ENCODE measurements at places on chromosomes 5 and 9. TPM values are rescaled to one million over a fixed set of nuclear protein-coding genes. Genes with fewer than 3 reads are reported as not detected.
A peak's percentile ranks its signal among the peaks of the same experiment; 100 is the strongest.

DNA sequence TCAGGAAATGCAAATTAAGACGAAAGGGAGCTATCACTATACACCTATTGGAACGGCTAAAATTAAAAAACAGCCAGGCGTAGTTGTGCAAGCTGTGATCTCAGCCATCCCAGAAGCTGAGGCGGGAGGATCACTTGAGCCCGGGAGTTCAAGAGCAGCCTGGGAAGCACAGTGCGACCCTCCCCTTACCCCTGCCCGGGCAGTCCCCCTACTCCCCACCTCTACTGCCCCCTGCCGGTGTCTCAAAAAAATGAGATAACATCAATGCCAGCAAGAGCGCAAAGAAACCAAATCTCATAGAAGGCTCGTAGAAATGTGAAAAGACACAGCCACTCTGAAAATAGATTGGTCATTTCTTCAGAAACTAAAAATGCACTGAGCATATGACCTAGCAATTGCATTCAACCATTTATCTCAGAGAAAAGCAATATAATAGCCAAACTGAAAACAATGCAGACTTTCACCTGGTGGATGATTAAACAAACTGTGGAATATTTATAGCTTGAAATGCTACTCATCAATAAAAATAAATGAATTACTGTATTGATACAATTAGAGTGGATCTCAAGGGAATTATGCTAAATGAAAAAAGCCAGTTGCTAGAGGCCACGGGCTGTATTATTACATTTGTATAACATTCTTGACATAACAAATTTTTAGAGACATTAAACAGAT is 20.6 kb downstream of the OR2V2 start:
- H3K27me3 ChIP-seq: peaks cover 59% of the 10 kb centered on the region
- H3K36me3 ChIP-seq: no peaks in the 10 kb centered on the region
- H3K4me1 ChIP-seq: peaks cover 28% of the 10 kb centered on the region
- peak overlapping the region; percentile 84 for H3K4me3 ChIP-seq
- no peak overlapping the region for H3K27ac ChIP-seq

- peaks cover 8% of the 10 kb centered on the region for H3K4me1 ChIP-seq
- H3K36me3 ChIP-seq: no peaks in the 10 kb centered on the region
- no peak overlapping the region for H3K27ac ChIP-seq
- H3K27me3 ChIP-seq: no peaks in the 10 kb centered on the region
Measured at GRCh38 chr9:87324613-87325194, 173.0 kb upstream of the DAPK1 start.

DNA sequence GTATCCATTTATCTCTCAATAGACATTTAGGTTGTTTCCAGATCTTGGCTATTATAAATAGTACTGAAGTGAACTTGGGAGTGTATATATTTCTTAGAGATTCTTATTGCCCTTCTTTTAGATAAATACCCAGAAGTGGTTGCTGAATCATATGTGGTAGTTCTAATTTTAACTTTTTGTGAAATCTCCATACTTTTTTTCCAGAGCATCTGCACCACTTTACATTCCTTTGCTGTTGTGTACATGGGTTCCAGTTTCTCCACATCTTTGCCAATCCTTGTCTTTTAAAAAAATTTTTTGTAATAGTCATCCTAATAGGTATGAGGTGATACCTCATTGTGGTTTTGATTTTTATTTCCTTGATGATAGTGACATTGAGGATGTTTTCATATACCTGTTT is 303.7 kb downstream of the CCDC171 start:
- no peaks in the 10 kb centered on the region for H3K36me3 ChIP-seq
- no peak overlapping the region for H3K27ac ChIP-seq
- no peak for DNase-seq
- H3K4me3 ChIP-seq: no peak overlapping the region

DNA sequence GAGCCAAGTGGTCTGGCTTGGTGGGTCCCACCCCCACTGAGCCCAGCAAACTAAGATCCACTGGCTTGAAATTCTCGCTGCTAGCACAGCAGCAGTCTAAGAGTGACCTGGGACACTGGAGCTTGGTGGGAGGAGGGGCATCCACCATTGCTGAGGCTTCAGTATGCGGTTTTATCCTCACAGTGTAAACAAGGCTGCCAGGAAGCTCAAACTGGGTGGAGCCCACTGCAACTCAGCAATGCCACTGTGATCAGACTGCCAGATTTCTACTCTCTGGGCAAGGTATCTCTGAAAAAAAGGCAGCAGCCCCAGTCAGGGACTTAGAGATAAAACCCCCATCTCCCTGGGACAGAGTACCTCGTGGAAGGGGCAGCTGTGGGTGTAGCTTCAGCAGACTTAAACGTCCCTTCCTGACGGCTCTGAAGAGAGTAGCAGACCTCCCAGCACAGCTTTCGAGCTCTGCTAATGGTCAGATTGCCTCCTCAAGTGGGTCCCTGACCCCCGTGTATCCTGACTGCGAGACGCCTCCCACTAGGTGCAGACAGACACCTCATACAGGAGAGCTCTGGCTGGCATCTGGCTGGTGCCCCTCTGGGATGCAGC is 18.2 kb upstream of the STK32A start:
- no peak overlapping the region for H3K4me3 ChIP-seq
- DNase-seq: peak; percentile 22
- no peaks in the 10 kb centered on the region for H3K27me3 ChIP-seq
- no peaks in the 10 kb centered on the region for H3K36me3 ChIP-seq
- peaks cover 14% of the 10 kb centered on the region for H3K4me1 ChIP-seq

DNA sequence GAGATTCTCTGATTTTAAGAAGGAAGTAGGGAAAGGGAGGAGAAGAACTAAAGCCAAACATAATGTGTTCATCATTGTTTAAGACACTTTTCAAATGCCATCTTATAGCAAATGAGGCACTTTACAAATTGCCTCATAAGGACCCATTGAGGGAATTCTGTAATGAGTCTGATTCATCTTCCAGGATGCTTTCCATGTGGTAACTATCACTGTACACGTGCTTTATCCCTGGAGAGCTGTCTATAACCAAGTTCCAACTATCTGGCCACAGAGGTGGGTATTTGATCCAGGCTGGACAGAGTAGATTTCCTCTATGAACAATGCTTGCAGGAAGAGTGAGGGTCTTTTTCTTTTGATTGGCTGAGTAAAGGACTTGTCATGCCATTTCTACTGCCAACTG is 183.5 kb upstream of the NFIB start:
- H3K4me1 ChIP-seq: peaks cover 14% of the 10 kb centered on the region
- no peak overlapping the region for H3K27ac ChIP-seq
- DNase-seq: no peak
- H3K27me3 ChIP-seq: no peaks in the 10 kb centered on the region
- no peaks in the 10 kb centered on the region for H3K36me3 ChIP-seq
- no peak overlapping the region for H3K4me3 ChIP-seq

GRCh38 chr9:8719833-8720486 is 920.4 kb upstream of the DMAC1 start:
- no peaks in the 10 kb centered on the region for H3K36me3 ChIP-seq
- peaks cover 44% of the 10 kb centered on the region for H3K4me1 ChIP-seq
- H3K27ac ChIP-seq: no peak overlapping the region
- H3K27me3 ChIP-seq: no peaks in the 10 kb centered on the region

Gene LRRC19
- not detected for total RNA-seq

Gene TDRD7
- total RNA-seq: 2.8 TPM

DNA sequence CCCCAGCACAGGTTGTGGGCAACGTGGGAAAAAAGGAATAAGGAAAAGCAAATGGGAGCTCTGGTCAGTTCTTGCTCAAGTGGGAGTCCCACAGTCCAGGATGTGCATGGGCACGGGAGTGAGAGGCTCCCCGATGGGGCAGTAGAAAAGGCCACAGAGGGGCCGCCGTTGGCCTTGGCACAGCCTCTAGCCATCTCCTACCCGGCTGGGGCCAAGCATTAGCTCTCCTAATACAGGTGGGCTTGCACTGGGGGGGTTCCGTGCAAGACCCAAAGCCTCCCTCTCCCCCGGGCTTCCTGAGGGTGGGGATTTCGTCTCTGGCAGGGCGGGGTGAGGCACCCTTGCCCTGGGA is 212.2 kb upstream of the MVB12B start:
- H3K27ac ChIP-seq: no peak overlapping the region
- peaks cover 4% of the 10 kb centered on the region for H3K27me3 ChIP-seq
- DNase-seq: no peak
- H3K4me3 ChIP-seq: no peak overlapping the region
- H3K4me1 ChIP-seq: no peaks in the 10 kb centered on the region

DNA sequence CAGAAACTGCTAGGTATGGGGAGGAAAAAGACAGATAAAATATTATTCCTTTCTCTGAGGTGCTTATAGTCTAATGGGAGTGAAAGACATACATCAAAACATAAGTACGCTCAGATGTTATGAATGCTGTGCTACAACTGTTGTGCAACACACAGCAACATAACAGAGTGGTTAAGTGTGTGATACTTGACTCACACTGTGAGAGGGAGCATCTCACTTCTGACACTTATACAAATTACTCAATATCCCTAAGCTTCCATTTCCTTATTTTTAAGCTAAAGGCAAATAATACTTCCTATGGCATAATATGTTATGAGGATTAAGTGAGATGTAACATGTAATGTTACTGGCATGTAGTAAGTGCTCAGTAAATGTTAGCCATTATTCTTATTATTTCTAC is 110.6 kb upstream of the FER start:
- H3K4me3 ChIP-seq: no peak overlapping the region
- peak overlapping the region; percentile 97 for H3K27ac ChIP-seq
- no peaks in the 10 kb centered on the region for H3K36me3 ChIP-seq
- no peaks in the 10 kb centered on the region for H3K27me3 ChIP-seq
- peaks cover 37% of the 10 kb centered on the region for H3K4me1 ChIP-seq
- DNase-seq: no peak

- H3K4me3 ChIP-seq: no peak overlapping the region
- H3K36me3 ChIP-seq: no peaks in the 10 kb centered on the region
- no peak for DNase-seq
- no peak overlapping the region for H3K27ac ChIP-seq
Measured at GRCh38 chr5:60802986-60803385, 41.1 kb downstream of the ELOVL7 start.

DNA sequence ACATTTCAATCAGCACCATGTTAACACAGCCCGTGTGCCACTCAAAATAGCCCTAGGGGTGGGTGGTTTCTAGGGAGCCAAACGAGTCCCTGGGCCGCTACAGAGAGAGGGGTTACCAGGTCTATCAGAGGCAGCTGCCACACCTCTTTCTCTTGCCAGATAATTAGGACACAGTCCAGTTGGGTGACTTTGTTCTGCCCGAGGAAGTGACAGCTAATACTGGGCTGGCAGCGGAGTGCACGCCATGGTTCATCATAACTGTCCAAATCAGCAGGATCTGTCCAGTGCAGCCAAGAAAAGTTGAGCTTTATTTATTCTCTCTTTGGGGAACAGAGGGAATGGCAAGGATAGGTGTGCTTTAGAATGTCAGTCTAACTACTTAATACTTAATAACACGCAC is 583.8 kb downstream of the BRINP1 start:
- H3K27ac ChIP-seq: no peak overlapping the region
- H3K36me3 ChIP-seq: no peaks in the 10 kb centered on the region
- H3K4me3 ChIP-seq: no peak overlapping the region
- no peaks in the 10 kb centered on the region for H3K4me1 ChIP-seq

DNA sequence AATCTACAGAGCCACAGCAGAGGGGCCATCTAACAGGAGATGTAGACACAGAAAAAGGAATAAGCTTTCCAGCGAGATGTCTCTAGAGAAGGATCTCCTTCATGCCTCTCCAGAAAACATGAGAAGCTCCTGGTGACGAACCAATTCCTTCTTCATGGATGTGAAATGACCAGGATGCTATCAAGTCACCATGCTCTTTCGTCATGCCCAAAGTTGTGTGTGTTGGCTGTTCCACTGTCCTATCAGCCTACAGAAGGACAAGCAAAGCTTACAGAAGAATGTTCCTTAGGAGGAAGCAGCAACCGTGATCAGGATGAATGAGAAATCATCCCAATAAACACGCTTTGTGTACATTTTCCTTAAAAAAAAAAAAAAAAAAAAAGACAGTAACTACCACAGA is 54.4 kb downstream of the ALDH7A1 start:
- H3K36me3 ChIP-seq: peaks cover 3% of the 10 kb centered on the region
- H3K4me1 ChIP-seq: peaks cover 7% of the 10 kb centered on the region
- H3K4me3 ChIP-seq: no peak overlapping the region
- no peaks in the 10 kb centered on the region for H3K27me3 ChIP-seq
- H3K27ac ChIP-seq: no peak overlapping the region

- peaks cover 6% of the 10 kb centered on the region for H3K27me3 ChIP-seq
- no peak overlapping the region for H3K27ac ChIP-seq
- H3K36me3 ChIP-seq: peaks cover 13% of the 10 kb centered on the region
- no peak for DNase-seq
- no peak overlapping the region for H3K4me3 ChIP-seq
- H3K4me1 ChIP-seq: no peaks in the 10 kb centered on the region
Measured at GRCh38 chr9:134007571-134007970, 15.4 kb upstream of the VAV2 start.

GRCh38 chr9:19445452-19445851 is 36.6 kb downstream of the ACER2 start:
- H3K27me3 ChIP-seq: no peaks in the 10 kb centered on the region
- DNase-seq: no peak
- peak overlapping the region; percentile 97 for H3K27ac ChIP-seq
- H3K4me3 ChIP-seq: peak overlapping the region; percentile 34

- no peak overlapping the region for H3K4me3 ChIP-seq
- no peak overlapping the region for H3K27ac ChIP-seq
- peaks cover 3% of the 10 kb centered on the region for H3K36me3 ChIP-seq
- no peak for DNase-seq
Measured at GRCh38 chr5:153999995-154000394, 38.7 kb downstream of the FAM114A2 start.

- no peaks in the 10 kb centered on the region for H3K36me3 ChIP-seq
- peaks cover 6% of the 10 kb centered on the region for H3K4me1 ChIP-seq
- DNase-seq: no peak
- no peak overlapping the region for H3K4me3 ChIP-seq
- H3K27me3 ChIP-seq: no peaks in the 10 kb centered on the region
Measured at GRCh38 chr9:109937861-109938453, 158.0 kb downstream of the PALM2AKAP2 start.

DNA sequence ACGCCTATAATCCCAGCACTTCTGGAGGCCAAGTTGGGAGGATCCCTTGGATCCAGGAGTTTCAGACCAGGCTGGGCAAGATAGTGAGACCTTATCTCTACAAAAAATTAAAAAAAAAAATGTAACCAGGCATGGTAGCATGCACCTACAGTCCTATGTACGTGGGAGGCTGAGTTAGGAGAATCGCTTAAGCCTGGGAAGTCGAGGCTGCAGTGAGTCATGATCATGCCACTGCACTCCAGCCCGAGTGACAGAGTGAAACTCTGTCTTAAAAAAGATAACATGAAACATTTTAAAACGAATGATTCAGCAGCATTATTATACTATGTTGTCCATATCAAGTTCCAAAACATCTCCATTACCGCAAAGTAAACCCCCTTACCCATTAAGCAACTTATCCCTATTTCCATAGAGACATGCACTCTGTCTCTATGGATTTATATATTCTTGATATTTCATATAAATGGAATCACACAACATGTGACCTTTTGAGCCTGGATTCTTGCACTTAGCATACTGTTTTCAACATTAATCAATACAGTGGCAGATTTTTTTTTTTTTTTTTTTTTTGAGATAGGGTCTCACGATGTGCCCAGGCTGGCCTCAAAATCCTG is 56.9 kb upstream of the MTMR12 start:
- H3K27ac ChIP-seq: no peak overlapping the region
- H3K4me1 ChIP-seq: no peaks in the 10 kb centered on the region
- H3K36me3 ChIP-seq: peaks cover 35% of the 10 kb centered on the region
- no peak for DNase-seq
- H3K27me3 ChIP-seq: no peaks in the 10 kb centered on the region

Measured in WTC11 (cell line).